CD4-positive, alpha-beta T cell treated with Interleukin-17A for 1 hour (primary cell): ENCODE measurements at places on chromosomes 2 and 18.

- no peak for DNase-seq
Observed at GRCh38 chr2:215833531-215834162, 179.7 kb downstream of the MREG start.

DNA sequence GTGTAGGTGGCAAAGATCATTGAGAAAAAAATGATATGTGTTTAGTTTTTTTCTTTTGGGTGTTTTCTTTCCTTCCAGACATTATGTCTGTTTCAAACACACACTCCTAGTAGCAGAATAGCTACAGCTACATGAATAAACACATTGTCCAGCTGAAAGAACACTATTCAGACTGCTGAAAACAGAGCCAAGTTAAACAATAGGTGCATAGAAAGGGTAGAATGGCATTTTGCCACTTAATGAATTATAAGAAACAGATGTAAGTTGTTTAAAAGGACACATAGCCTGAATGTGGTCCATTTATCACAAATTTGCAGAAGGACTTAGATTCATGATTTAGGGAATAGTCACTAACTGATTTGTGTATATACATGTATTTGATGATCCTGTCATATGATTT is 20.1 kb downstream of the CTLA4 start:
- no peak for DNase-seq

- DNase-seq: no peak
Observed at GRCh38 chr2:47205576-47206141, 50.6 kb upstream of the STPG4 start.

GRCh38 chr18:12811191-12811950 is 72.7 kb downstream of the PTPN2 start:
- no peak for DNase-seq

DNA sequence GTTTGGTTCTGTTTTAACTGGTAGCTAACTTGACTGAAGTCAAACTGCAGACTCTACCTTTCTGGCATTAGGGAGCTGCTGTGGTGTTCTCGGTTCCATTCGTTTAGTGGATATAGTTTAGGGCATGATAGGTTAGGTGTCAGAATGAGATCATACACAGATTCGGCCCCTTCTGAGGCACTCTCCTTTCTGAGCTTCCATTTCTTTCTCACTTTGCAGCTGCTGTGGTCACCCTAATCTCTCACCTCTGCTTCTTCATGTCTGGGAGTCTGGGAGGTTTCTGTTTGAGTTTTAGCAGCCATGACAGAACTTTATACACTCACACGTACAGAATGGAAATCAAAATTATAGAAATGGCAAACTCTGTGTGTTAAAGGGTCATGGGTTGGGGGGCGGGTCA is 122.8 kb downstream of the ATP9B start:
- peak; percentile 13 for DNase-seq

DNA sequence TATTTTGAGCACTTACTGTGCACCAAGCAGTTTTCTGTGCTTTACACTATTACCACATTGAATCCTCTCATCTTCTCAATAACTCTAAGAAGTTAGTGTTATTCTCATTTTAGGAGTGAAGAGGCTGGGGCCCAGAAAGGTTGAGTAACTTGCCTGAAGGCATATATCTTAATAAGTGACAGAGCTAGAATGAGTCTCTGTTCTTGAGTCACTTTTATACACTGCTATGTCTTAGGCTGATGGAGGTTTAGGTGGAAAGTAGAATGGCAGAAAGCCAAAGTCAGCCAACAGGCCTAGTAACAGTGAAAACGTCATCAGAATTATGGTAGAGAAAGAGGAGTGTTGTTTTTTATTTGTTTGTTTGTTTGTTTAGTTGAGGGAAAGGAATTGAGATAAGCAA is 27.9 kb upstream of the RPE start:
- DNase-seq: no peak

GRCh38 chr2:100960688-100961087 is 41.4 kb upstream of the RPL31 start:
- DNase-seq: no peak

DNA sequence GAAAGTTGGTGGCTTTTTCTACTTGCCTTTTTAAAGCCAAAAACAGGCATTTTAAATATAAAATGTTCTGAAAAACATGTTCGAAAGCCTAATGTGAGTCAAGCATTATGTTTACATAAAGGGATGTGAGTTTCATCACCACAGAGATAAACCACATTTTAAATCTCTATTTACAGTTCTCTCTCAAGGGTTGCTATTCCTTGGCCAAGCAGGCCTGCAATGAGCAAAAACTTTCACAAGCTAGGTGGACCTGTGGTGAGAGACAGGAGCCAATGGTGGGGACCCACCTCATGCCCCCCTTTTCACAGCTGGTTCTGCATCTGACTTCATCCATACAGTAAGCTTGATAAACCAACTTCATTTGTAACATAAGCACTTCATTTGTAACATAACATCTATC is 65.1 kb downstream of the CUL3 start:
- peak; percentile 15 for DNase-seq

DNA sequence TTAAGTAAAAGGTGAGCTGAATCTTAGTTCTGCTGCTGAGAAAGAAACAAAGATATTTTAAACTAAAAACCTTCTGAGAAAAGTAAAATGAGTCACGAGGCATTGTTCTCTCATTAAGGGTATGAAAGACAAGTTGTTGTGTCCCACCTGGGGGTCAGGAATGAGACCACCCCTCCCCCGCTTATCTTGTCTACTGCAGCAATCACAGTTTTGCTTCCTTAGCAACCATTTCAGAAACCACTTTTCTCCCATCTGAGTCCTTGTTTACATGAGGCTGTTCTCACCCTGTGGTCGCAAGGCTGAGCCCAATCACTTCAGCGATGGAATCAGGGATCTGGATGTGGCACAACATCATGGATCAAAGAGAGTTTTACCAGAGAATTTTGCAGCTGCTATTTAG is 377.6 kb upstream of the NETO1 start:
- DNase-seq: no peak
